ENCODE measurements at places on chromosomes 4 and X.

DNA sequence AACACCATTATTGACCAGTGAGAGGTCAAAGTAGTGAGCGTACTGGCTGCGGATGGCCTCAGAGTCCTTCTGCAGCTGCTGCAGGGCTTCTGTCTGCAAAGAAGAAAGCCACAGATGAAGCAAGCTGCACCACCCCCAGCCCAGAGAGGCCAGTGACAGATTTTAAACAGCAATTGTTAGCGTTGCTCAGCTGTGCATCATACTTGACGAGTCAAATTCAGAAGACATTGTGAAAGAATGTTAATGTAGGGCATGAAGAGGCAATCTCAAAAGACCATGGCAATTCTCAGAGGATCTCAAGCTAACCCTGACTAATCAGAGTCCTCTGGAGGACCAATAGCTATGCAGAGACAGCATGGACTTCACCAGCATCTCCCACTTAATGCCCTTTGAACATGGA, 16.6 kb downstream of the DKC1 start:
- no peak for DNase-seq

DNA sequence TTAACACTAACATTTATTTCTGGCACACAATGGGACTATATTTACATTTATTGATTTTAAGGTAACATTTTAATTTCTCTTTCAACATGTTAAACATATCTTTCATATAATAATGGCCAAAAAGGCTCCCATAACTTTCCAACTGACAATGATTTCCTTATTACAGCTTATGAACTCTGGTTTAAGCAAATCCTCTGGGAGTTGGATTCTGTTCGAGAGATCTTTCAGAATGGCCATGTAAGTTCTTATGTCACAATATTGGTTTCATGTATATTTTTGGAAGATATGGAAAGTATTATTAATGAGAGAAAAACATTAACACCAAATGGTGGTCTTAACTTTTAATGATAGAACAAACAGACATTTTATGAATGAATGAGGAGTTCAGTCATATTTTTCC, 4.1 kb downstream of the TDO2 start:
- no peak for DNase-seq

- DNase-seq: no peak
Observed at GRCh38 chrX:55210931-55211677, 9.0 kb upstream of the PAGE5 start.

- no peak for DNase-seq
Observed at GRCh38 chrX:153414856-153415510, 3.7 kb downstream of the ZFP92 start.

Measured in AG04449 (cell line).